ENCODE measurements at places on chromosomes 2 and 18.

DNA sequence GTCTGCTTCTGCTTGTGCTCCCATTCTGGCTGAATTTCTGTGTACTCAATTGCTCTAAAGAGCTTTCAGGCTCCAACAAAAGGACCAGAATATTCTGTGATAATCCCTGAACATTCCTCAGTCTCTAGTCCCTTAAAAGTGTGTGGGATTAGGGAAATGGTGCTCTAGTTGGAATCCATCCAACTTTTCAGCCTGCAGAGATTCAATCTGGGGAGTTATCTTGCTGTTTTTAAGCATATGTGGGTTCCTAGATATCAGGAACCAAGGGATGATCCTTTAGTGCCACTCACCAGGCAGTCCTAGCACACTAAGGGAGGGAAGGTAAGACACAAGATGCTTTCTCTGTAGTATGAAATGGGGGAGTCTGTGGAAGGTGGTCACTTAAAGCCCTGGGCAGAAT, 140.3 kb upstream of the SLC1A4 start:
- DNase-seq = no peak

DNA sequence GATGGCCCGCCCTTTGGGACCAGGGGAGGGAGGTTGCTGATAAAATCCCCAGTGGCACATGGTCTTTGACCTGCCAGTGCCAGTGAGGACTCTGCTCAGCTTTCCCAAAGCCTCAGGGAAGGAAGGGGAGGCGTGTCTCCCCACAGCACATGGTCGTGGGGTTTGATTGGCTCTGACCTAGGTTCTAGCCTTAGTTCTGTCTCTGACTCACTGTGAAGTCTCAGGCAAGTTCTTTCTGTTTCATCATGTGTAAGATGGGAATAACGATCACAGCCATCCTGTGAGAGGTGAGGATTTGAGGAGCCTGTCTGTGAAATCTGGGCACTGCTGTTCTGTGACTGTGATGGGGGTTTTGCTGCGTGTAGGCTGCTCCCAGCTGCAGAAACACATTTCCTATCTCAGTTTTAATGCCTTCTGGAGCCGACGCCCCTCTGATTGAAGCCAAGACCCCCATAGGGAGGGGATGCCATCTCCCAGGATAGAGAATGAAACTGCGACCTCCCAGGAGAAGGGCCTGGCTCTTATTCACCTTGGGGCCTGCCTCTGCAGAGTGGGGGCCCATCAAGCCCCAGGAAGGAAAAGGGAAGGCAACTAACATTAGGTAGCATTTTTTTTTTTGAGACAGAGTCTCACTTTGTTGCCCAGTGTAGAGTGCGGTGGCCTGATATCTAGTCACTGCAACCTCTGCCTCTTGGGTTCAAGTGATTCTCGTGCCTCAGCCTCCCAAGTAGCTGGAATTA, 84.0 kb downstream of the DDX1 start:
- DNase-seq = no peak

- DNase-seq = no peak
These were observed 62.6 kb downstream of the TRPM8 start for GRCh38 chr2:233979748-233980147.

- DNase-seq = no peak
These were observed 262.2 kb upstream of the ZNF521 start for GRCh38 chr18:25614168-25614567.

DNA sequence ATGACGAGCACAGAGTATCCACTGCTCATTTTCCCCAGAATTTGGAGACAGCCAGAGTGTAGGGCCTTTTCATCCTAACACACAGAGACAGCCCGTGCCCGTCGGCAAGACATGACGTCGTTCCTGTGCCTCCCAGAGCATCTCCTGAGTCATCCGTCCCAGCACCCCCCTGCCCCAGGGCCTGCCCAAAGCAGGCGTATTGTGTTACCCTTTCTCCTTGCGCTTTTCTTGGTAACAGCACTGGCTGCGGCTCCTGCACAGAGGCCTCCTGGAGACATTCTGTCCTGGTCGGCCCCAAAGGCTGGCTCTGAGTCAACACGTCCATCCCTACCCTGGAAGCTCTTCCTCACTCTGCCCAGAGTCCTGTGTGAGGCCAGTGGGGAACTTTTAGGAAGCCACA, 217.1 kb downstream of the KLHL29 start:
- DNase-seq = no peak

- DNase-seq = no peak
These were observed 66.5 kb downstream of the SLC40A1 start for GRCh38 chr2:189514104-189514503.

GRCh38 chr2:144475569-144476275, 44.2 kb downstream of the ZEB2 start:
- no peak for DNase-seq

- no peak for DNase-seq
These were observed 50.8 kb upstream of the LAMA1 start for GRCh38 chr18:7168408-7168807.

GRCh38 chr2:65098741-65099140, 31.2 kb downstream of the RAB1A start:
- DNase-seq = no peak

- DNase-seq = no peak
These were observed 92.6 kb upstream of the TSPYL6 start for GRCh38 chr2:54348646-54349045.

- peak; percentile 21 for DNase-seq
These were observed 68.4 kb downstream of the POLR1A start for GRCh38 chr2:86037141-86037794.

GRCh38 chr18:62898359-62898758, 183.0 kb downstream of the PHLPP1 start:
- DNase-seq = no peak

DNA sequence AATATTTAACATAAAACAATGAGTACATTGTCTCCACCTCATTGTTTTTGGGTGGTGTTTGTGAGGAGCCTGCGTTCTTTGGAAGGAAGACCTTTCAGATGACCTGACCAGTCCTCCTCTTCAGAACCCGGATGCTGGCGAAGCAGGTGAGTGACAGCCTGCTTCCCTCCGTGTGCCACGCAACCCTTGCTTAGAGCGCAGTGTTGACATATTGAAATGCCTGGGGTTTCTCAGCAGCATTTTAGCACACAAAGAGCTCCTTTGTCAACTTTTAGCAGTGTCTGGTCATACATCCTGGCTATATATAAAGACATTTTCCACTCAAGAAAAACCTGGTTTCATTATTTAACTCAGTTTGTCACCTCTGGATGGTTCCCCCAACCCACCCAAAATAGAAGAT, 335.7 kb upstream of the POU3F3 start:
- no peak for DNase-seq

DNA sequence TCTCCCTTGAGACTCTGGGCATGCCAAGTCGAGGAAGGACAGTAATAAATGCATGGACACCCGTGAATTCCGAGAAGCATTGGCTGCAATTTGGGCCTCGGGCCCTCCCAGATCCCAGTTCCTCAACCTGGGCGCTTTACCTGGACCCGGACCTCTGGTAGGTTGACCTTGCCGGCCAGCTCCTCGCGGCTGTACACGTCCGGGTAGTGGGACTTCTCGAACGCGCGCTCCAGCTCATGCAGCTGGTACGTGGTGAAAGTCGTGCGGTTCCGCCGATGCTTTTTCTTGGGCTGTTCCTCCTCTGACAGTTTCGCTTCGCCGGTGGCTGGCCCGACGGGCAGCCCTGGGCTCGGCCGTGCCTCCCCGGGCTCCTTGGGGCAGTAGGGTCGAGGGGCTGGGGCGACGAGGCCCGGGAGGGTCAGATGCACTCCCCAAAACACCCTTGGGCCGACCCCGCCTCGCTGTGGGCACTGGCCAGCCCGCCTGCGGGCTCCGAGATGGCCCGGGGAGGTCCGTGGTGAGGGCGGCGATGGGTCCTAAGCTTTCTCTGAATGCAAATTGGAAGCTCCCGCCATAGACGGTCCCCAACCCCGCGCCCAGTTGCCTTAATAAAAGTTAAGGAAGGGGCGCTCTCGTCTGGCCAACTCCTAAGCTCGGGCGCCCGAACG, 899 bp downstream of the RAX start:
- no peak for DNase-seq

DNA sequence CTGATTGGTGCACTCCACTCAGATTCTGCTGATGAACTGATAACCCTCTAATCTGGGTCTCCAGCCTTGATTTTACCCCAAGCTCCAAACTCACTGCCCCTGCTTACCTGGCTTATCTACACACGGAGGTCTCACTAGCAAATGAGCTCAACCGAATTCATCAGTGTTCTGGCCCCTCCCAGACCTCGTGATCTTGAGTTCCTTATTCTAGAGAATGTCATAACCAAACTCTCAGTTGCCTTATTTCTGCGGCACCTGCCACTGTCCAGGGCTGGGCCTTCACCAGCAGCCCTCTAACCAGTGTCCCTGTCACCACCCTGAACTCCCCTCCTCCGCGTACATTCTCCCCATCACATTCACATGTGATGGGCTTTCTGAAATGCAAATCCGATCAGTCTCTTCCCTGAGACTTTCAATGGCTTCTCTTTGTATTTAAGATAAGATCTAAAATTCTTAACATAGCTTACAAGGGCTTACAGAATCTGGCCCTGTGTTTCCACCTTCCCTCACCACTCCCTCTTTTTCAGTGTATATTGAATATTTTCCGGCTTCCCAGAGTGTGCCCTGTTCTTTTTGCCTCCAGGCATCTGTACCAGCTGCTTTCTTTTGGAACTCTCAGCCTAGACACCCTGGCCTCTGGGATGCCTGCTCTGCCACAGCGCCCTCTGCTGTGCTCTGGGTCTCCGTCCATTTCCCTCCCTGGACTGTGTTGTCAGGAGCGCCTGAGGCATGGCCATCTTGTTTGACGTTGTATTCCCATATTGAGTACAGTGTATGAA, 31.1 kb downstream of the NAB1 start:
- DNase-seq = peak; percentile 53

- DNase-seq = no peak
These were observed 37.1 kb downstream of the TACR1 start for GRCh38 chr2:75162259-75162658.

DNA sequence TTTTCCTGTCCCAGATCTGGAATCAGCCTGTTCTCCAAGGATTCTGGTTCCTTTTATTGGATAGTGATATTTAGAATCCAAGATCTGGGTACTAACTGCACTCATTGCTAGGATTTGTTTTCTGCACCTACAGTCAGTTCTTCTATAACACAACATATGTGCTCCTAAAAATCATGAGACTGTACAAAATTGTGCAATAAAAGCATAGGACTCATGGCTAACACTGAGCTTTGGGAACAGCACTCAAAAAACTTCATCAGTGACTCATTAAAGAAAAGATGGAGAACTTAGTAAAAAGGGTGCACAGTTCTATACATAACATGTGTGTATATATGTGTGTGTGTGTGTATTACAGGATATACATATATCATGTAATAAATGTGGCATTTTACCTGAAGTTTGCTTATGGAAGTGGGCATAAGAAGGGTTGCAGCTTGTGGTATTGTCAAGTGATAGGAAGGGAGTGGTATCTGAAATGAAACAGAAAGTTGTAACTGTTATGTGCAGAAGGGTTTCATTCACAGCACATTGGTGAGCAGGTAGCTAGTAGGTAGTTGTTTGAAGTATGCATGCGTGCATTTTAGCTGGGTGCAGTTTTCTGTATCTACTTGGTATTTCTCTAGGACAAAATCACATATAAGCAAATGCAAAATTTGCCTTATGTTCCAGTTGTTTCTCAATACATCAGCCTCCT, 5.9 kb upstream of the SCYGR2 start:
- DNase-seq = no peak

DNA sequence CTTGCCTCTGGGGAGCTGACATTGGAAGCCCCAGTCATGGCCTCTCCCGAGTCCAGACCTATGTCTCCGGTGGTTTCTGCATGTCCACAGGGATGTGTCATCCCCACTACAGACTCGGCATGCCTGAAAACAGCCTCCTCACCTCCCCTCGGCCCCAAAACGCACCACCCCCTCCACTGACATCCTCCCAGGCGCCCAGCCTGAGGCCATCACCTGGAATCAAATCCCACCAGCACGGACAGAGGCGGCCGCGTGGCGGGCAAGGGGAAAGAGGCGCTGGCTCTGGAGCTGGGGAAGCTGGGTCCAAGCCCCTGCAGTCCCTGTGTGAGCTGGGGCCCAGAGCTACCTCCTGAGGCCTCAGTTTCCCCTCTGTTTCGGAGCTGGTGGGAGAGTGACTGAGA, 69.9 kb upstream of the SMAD7 start:
- no peak for DNase-seq

DNA sequence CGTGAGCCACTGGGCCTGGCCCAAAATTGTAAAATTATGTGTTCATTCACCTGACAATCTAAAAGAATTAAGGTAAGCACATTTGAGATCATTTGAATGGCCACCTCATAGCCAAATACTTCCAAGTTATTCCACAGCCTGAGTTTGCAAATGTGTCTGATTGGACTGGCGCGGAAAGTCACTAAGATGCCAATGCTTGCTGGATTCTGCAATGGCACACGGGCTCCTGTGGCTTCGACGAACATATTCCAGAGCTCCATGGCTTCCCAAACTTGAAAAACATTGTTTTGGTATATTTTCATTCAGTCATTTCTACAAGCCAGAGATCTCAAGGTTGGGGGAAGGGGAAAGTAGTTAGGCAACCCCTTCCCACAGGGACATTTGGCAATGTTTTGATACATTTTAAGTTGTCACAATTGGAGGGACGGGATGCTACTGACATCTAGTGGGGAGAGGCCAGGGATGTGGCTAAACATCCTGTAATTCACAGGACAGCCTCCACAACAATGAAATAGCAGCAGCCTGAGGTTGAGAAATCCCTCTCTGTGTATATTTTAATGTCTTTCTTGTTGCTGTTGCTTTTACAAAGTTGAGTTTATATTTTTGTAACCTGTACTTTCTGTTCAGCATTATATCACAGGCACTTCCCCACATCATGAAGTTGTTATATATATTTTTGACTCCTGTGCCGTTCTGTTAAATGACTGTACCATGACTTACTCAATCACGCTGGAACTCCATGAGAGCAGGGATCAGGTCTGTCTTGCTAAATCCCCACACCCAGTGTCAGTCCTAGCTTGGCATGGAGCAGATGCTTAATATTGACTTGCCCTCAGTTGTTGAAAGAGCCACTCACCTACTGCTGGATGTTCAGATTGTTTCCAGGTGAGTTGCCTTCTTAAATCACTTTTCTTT, 56.9 kb downstream of the COL4A4 start:
- peak; percentile 10 for DNase-seq

- no peak for DNase-seq
These were observed 36.5 kb downstream of the RHOB start for GRCh38 chr2:20483194-20483895.

DNA sequence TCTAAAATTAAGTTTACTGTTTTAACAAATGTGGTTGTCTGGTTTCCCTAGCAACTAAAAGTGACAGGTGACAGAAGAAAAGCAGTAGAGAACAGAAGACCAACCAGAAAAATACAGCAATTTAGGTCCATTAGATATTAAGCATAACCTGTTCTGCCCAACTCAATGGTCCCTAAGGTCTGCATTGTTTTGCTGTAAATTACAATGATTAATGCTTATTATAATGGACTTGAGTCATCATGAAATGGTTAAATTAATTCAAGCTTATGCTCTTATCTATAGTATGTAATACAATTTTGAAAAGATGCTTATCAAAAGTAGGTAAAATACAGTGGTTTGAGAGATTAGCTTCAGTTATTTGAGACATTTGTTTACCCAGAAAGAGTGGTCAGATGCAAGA, 378.0 kb downstream of the GRB14 start:
- DNase-seq = no peak

Measured in T-helper 9 cell (primary cell).